ENCODE measurements at places on chromosomes 2 and 18.

DNA sequence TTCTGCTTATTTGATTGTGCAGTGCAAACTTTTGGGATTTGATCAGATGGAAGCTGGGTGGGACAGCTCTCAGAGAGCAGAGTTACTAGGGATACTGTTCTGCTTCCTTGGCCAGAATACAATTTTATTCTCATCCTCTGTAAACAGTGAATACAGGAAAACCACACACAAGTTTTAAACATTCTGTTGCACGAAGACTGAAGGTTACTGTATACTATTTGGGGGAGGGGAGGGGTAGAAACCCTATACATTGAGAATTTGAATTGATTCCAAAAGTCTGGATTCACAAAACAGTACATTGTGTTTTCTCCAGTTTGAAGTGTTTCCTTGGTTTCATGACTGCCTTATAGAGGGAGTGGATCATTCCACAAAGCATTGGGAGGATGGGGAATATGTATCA is 149.9 kb downstream of the SETBP1 start:
- peak; percentile 19 for DNase-seq

- DNase-seq: no peak
Observed at GRCh38 chr2:3848776-3849175, 145.4 kb downstream of the DCDC2C start.

- DNase-seq: no peak
Observed at GRCh38 chr2:99638791-99639190, 149.0 kb upstream of the REV1 start.

DNA sequence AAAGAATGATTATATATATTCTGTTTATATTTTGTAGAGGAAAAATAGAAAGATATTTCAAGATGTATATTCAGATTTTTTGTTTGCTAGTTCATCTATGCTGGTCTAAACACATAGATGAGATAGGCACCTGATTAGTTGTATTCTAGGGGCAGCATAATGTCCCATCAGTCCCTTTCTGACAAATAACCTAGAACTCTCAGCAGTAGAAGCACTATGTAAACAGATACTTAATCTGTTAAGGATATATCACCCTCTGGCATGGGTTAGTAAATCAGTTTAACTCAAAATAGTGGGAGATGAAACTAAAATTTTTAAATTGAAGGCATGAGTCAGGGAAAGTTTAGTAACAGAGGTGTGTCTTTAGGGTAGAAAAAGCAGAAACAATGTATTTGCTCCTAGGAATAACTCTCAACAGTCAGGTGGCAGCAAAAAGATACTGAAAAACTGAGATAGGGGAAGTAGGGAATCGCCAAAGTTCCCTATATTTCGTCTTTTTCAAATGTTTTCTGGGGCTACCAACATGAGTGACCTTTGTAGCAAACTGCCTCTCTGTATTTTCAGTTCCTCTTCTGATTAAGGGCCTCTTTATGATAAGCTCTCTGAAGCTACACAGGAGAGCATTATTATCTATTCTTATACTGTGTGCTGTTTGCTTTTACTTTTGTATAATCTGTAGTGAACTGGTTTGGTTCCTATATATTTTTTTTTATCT is 5.7 kb downstream of the PPP1R1C start:
- no peak for DNase-seq

GRCh38 chr2:62304429-62305417 is 108.8 kb downstream of the B3GNT2 start:
- peak; percentile 42 for DNase-seq

DNA sequence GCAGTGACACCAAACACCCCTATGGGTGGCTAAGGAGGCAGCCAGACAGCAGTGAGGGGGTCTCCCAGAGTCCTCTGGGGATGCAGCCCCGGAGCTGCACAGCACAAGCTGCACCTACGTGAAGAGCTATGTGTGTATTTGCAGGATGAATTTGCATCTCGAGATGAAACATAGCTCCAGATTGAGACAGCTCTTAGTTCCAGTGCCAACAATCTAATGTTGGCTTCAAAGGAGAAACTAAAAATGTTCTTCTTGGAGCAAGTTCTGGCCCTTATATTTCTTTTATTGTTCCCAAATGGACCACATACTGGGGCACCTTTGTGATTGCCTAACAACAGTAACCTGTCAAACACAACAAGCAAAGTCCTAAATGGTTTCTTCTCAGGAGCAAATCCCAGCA is 233.9 kb downstream of the SLC4A3 start:
- DNase-seq: no peak

DNA sequence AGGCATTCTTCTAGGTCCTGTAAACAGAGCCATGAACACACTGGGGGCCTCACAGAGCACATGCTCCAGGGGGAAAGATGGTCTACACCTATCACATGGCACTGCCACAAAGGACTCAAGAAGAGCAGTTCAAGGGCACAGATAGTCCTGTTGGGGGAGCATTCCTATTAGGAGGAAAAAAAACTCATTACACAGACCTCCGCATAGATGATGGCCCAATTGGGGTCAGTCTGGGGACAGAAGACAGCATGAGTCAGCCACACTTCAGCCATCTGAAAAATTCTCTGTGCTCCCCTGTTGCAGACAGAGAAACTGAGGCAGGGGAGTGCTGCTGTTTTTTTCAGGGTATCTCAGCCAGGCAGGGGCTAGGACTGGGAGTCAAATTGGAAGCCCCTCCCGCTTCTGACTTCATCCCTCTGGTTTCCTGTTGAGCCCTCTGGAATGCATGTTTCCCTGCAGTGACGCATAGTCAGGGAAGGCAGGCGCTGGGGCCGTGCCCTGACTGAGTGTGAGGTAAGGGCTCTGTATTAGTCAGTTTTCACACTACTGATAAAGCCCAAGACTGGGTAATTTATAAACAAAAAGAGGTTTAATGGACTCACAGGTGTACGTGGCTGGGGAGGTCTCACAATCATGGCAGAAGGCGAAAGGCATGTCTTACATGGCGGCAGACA is 67.9 kb downstream of the RHOB start:
- DNase-seq: peak; percentile 93

DNA sequence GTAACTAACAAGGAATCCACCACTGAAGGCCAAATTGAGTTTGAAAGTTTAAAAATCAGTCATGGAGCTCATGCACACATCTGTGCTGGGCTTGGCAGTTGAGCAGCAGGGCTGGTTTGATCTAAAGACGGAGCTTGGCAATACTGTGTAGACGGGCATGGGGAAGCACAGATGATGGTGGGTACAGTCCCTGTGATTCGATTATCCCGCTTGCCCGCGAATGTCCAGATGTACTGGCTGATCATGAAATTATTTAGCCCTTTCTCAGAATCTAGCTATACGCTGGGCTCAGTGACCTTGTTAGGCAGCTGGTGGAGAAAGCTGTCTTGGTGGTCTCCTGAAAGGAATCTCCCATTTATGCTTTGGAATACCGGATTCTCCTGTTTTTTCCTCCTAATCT is 74.8 kb upstream of the SOX11 start:
- no peak for DNase-seq

DNA sequence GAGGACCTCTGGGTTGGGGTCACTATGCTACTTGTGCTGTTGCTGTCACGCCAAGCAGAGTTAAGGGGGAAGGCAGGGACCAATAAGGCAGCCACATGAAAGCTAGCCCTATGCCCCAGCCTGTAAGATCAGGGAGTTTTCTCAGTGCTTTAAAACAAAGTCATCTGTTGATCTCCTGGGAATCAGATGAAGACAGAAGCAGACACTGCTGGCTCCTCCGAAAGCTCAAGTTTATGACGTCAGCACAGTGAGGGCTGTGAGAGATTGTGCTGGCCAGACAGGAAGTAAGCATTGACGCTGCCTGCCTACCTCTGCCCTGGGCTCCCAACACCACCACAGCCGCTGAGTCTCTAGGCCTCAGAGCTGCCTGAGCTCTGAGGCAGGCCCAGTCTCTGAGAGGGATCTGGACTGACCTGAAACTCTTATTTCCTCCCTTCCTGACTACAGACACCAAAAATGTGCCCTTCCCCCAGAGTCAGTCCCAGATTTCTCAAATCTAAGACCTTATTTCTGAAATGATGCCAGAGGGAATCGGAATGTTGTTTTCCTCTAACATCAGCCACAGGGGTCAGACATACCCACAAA is 118.1 kb upstream of the EPAS1 start:
- DNase-seq: peak; percentile 86

DNA sequence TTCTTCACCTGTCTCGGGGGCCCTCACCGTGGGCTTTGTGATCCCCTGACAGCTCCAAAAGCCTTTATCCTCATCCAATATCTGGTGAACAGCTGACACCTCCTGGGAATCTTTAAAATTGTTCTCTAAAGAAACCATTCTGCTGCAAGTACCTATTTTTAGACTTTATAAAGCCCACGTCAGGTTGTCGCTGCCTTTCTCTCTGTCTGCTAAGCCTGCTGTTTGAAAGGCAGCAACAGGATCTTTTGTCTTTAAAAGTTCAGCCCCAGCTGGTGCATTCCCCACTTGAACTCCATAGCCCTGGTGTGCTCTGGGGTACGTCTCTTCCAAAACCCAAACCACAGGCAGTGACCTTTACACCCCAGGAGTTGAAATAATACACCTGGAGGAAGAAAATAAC is 145.0 kb downstream of the NEDD4L start:
- no peak for DNase-seq

- no peak for DNase-seq
Observed at GRCh38 chr2:48066000-48066399, 159.7 kb upstream of the FBXO11 start.

- DNase-seq: no peak
Observed at GRCh38 chr2:29726976-29727375, 194.4 kb downstream of the ALK start.

Data from adipocyte (in vitro differentiated cells).